ENCODE measurements at places on chromosomes 3 and 15.
A peak's percentile ranks its signal among the peaks of the same experiment; 100 is the strongest.

- H3K27me3 ChIP-seq = peaks cover 13% of the 10 kb centered on the region
- no peaks in the 10 kb centered on the region for H3K4me1 ChIP-seq
- H3K36me3 ChIP-seq = no peaks in the 10 kb centered on the region
Observed at GRCh38 chr3:139235192-139235591, 108.6 kb upstream of the MRPS22 start.

GRCh38 chr15:78422571-78423340 is 15.3 kb upstream of the IREB2 start:
- no peaks in the 10 kb centered on the region for H3K36me3 ChIP-seq
- H3K27ac ChIP-seq = peak overlapping the region; percentile 52
- no peak overlapping the region for H3K4me3 ChIP-seq

DNA sequence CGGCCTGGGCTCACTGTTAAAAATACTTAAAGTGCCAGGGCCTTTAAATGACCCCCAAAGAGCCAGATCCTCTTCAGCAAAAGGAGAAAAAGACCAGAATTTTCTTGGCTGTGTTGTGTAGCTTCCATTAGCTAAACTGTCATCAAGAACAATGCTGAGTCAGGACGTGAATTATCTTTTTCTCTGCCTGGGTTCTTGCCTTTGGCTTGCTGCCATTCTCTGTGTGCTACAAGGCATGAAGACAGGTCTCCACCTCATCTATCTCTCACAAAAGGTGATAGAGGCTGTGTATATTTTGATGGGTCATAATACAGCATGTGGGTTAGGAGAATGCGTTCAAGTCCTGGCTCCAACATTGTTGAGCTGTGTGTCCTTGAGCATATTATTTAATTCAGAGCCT is 52.4 kb upstream of the SELENOK start:
- no peaks in the 10 kb centered on the region for H3K36me3 ChIP-seq
- H3K27me3 ChIP-seq = peaks cover 9% of the 10 kb centered on the region

GRCh38 chr3:6737630-6738029 is 123.3 kb upstream of the GRM7 start:
- H3K36me3 ChIP-seq = no peaks in the 10 kb centered on the region
- DNase-seq = no peak
- H3K4me3 ChIP-seq = no peak overlapping the region
- no peak overlapping the region for H3K27ac ChIP-seq
- H3K27me3 ChIP-seq = no peaks in the 10 kb centered on the region

DNA sequence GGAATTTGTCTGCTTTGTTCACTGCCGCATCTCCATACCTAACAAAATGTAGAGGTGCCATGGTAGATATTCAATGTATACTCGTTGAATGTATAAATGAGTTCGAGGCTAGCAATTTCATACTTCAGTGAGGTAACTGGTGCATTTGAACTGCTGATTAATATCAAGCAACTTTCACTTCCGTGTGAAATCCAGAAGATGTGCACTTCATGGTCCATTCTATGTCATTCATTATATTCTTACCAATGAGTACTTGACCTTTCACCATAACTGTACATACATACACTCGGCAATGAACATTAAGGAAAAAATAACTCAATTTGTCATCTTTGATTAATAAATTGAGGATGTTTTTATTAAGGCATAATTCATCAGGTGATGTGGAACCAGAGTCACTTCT is 598.5 kb downstream of the ZNF385D start:
- H3K4me3 ChIP-seq = no peak overlapping the region
- no peaks in the 10 kb centered on the region for H3K27me3 ChIP-seq
- no peak for DNase-seq
- no peaks in the 10 kb centered on the region for H3K4me1 ChIP-seq
- H3K27ac ChIP-seq = no peak overlapping the region

DNA sequence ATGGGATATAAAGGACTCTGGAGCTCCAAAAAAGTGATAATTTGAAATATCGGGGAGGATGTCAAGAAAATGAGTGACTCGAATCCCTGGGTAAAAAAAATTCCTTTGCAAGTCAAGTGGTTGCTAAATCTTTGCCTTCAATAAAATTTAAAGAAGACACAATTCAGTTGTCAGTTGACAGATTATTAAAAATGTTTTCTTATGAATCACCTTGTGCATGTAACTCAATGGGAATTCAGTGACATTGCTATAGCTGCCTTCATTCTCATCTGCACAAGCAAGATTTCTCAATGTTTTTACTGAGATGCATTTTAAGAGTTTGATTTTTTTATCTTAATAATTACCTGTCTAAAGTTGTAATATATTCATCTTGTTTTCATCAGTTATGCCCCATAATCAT is 264.0 kb upstream of the IL12A start:
- no peaks in the 10 kb centered on the region for H3K27me3 ChIP-seq
- no peak for DNase-seq
- H3K36me3 ChIP-seq = no peaks in the 10 kb centered on the region
- no peak overlapping the region for H3K4me3 ChIP-seq

GRCh38 chr3:6095006-6095405 is 765.9 kb upstream of the GRM7 start:
- DNase-seq = no peak
- H3K36me3 ChIP-seq = no peaks in the 10 kb centered on the region
- no peaks in the 10 kb centered on the region for H3K4me1 ChIP-seq

Data from large intestine (tissue), 12 donors.